ENCODE measurements at places on chromosomes 5 and 9. TPM values are rescaled to one million over a fixed set of nuclear protein-coding genes. Genes with fewer than 3 reads are reported as not detected.

- no peak for DNase-seq
Observed at GRCh38 chr9:114428466-114428865, 40.7 kb upstream of the AKNA start.

GRCh38 chr9:89470224-89470839 is 27.6 kb downstream of the SEMA4D start:
- no peak for DNase-seq

GRCh38 chr5:153516504-153517240 is 26.2 kb downstream of the GRIA1 start:
- DNase-seq = no peak

- no peak for DNase-seq
Observed at GRCh38 chr5:155461304-155461703, 447.7 kb downstream of the KIF4B start.

DNA sequence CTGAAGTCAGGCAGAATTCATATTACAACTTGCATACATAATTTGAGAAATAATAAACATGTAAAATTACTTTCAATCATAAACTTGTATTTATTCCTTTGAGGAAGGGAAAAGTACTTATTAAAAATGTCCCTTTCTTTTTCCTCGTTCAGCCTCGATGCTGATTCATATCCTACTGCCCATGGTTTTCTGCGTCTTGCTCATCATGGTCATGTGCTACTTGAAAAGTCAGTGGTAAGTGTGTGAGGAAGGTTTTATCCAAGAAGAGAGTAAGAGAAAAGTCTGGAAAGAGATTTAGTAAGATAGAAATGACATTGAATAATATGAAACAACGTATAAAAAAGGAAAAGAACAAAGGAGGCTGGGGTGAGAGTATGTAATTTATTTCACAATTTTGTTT is 85.9 kb downstream of the OSMR start:
- DNase-seq = no peak

DNA sequence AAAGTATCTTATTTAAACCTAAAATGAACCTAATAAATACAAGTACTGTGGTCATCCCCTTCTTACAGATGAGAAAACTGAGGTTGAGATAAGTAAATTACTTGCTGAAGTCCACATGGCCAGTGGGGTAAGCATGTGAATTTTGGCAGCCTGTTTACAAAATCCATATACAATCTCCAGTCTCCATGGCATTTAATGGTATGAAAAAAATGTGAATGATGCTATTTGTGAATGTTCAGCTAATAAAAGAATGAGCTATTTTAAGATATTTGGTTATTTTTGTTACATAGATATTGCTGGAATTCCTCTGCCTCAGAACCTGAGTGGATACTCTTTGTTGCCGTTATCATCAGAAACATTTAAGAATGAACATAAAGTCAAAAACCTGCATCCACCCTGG is 19.3 kb upstream of the GPR150 start:
- DNase-seq = no peak

- no peak for DNase-seq
Observed at GRCh38 chr9:131671133-131671520, 68.7 kb downstream of the RAPGEF1 start.

GRCh38 chr9:13437866-13438265 is 158.4 kb upstream of the MPDZ start:
- DNase-seq = no peak

- no peak for DNase-seq
Observed at GRCh38 chr5:110027527-110028322, 338.0 kb downstream of the MAN2A1 start.

DNA sequence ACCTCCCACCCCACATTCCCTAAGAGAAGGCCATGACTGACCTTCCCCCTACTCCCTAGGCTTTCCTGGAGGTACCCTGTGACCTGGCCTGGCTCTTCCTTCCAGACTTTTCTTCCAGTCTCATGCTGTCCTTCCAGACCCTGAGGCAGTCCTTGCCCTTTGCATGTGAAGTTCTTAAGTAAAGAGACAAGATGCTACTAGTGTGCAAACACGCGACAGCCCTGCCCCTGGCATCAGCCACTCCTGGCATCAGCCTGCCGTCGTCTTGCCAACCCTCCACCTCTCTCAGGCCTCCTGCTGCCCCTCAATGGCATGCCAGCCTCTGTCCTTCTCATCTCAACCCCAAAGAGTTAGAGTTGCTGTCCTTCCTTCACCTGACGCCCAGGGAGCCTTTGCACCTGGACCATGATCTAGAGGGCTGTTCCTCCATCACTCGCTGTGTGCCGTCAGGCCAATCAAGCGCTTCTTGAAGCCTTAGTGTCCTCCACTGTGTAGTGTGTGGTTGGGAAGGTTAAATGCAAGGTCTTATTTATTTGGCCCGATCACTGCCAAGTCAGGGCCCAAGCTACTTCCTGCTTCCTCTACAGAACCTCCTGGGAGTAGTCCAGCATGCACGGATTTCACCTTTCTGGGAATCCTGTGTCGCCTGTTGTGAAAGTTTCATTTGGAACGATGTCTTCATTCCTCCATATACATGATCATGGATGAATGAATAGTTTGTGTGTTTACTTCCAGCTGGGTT is 61.9 kb downstream of the WWC1 start:
- DNase-seq = no peak

- DNase-seq = no peak
Observed at GRCh38 chr5:85646641-85647040, 971.1 kb upstream of the COX7C start.

DNA sequence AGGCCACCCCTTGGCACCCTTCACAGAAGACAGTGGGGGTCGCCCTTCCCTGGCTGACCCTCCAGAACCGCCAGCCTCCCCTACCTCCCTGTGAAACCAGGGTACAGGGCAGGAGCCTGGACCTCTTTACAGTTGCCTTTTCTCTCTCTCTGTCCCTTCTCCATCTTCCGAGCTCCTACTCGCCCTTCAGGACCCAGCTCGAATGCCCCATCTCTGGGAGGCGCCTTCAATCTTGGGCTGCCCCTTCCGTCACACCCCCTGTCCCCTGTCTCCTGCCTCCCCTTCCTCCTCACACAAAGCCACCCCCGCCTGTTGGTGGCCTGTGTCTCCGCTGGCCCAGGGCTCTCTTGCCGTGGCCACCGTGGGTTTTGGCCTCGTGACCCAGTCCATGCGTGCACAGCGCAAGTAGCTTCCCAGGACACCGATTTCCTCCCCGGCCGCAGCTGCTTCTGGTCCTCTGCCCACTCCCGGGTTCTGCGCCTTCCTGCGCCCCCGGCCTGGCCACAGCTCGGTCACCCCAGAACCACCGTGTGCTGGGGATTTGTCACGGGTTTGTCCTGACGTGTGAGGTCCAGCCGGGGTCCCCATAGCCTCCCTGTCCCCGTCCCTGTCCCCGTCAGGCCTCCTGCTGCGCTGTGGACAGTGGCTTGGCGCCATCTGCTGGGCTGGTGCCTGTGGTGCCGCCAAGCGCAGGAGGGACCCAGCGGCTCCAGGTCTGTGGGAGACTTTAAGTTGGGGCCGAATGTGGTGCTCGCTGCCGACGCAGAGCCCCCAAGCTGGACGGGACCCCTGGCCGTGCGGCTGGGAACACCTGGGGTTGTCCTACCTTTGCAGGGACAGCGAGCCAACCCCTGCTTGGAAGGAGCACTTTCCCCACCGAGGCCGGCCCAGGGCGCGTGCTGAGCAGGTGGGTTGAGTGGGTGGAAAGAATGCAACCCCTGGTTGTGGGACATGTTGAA is 4.0 kb upstream of the TMEM250 start:
- peak; percentile 48 for DNase-seq

GRCh38 chr5:44740660-44741059 is 68.1 kb upstream of the MRPS30 start:
- no peak for DNase-seq

- DNase-seq = no peak
Observed at GRCh38 chr5:56414066-56414465, 180.9 kb upstream of the ANKRD55 start.

DNA sequence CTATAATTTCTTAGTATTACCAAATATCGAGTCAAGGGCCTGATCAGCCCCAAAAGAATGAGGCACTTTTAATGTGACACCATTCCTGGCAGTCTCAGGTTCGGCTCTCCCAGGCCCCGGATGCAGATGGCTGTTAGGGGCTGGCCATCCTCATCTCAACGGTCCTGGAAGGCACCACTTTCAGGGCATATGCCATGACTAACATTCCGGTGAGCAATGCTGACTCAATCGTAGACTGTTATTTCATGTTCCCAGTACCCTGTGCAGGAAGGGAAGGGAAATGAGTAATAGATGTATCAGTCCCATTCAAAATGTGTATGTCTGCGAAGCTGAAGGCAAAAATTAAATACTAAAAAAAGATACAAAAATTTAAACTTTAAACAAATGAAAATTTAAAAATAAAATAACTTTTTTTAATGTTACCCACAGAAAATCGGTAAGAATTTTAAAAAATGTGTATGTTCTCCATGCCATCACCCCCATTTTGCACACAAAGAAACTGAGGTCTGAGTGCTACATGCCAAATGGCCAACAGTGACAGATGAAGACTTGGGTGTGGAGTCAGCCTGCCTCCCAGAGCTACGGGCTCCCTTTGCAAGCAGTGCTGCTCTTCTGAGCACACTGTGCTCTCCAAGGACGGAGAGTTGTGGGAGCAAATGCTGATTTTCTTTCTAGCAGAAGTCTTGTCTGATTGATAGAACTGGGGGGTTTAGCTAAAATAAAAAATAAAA is 79.0 kb downstream of the GLDC start:
- DNase-seq = peak; percentile 82

The ACOT12 gene
- total RNA-seq = not detected

The MTX3 gene
- 6.7 TPM for total RNA-seq

The ARL14EPL gene
- not detected for total RNA-seq

The PCDHGB1 gene
- 0.43 TPM for total RNA-seq

The PDE8B gene
- total RNA-seq = not detected

The CTXN3 gene
- total RNA-seq = not detected

The NSG2 gene
- not detected for total RNA-seq

The FAM200C gene
- total RNA-seq = 7.0 TPM

The DOCK8 gene
- total RNA-seq = 0.15 TPM

The OR13J1 gene
- total RNA-seq = not detected

All from H4 (cell line).